Activated T-helper 2 cell treated with anti-CD3 and anti-CD28 coated beads, Interferon-gamma antibody, Interleukin-2, Interleukin-4, amounts not matched to agents 10 μg/mL and 5 μg/mL and 100 μg/mL, durations not matched to agents 14 hours and 24 hours and 36 hours (primary cell): ENCODE measurements at places on chromosomes 6 and 20.

DNA sequence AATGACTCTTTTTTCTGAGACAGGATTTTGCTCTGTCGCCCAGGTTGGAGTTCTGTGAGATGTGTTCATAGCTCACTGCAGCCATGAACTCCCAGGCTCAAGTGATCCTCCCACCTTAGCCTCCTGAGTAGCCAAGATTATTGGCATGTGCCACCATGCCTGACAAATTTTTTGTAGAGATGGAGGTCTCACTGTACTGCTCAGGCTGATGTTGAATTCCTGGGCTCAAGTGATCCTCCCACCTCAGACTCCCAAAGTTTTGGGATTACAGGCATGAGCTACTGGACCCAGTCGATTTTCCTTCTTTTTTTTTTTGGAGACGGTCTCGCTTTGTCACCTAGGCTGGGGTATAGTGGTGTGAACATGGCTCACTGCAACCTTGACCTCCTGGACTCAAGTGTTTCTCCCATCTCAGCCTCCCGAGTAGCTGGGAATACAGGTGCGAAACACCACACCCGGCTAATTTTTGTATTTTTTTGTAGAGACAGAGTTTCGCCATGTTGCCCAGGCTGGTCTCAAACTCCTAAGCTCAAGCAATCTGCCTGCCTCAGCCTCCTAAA, 24.3 kb downstream of the BCL2L1 start:
- H3K36me3 ChIP-seq, result peaks cover 82% of the 10 kb centered on the region
- H3K27ac ChIP-seq, result peak overlapping the region; percentile 81
- peaks cover 61% of the 10 kb centered on the region for H3K4me1 ChIP-seq
- peak overlapping the region; percentile 1 for H3K4me3 ChIP-seq
- H3K27me3 ChIP-seq, result no peaks in the 10 kb centered on the region
- no peak for DNase-seq

DNA sequence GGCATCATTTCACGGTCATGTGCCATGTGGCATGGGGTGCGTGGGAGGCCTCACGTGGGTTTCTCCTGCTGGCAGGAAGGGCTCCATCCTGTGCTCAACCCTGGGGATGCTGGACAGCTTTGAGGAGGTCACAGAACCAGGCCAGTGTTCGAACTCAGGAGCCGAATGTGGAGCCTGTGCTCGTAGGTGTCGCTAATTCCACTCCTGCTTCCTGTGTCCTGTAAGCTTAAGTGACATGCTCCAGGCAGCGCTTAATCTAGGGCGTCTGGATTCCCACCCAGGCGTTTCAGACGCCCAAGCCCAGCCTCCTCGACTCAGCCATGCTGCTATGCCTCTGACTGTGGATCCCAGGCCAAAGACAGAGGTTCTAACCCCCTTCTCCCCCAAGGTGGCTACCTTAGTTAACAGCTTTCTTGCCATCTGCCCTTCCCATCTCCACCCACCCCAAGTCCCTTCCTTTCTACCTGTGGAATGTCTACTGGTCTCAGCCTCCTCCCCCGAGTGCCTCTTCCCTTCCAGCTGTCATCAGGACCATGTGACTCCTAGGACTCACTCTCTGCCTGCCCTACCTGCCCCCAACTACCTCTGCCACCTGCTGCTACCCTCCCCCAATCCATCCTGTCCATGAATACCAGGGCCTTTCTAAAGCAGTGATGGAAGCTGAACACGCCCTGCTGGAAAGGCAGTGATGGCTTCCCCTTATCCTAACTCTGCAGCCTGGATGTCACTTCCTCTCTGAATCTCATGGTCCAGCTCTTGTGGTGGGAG, 255.1 kb downstream of the CDH26 start:
- H3K4me1 ChIP-seq, result no peaks in the 10 kb centered on the region
- no peaks in the 10 kb centered on the region for H3K27me3 ChIP-seq
- H3K4me3 ChIP-seq, result no peak overlapping the region
- H3K36me3 ChIP-seq, result no peaks in the 10 kb centered on the region

DNA sequence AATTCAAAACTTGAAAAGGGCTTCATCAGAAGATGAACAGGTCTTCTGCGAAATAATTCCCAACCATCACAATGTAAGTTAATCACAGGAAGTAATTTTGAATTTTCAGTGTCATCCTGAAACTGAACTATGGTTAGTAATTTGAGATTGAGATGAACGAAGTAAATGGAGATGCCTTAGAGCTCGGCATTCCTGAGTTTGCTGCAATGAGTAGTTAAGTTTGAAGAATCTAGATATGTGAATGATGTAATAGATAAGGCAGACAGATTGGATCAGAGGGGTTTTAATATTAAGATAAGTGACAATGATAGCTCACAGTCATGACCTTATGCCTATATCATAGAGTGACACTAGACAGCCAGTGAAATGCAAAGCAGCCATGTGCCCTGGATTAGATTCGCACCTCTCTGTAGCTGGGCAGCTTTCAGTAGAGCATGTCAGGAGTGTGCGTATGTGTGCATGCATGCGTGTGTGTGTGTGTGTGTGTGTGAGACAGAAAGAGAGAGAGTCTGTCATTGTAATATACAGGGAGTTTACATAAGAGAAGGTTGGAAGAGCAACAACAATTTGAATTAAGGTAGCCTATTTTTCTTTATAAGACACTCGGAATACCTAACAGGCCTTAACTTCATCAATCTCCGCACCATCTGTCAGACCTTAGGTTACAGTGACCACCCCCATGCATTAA, 233.0 kb downstream of the GMPR start:
- H3K4me1 ChIP-seq, result peaks cover 68% of the 10 kb centered on the region
- no peak for DNase-seq
- peak overlapping the region; percentile 87 for H3K27ac ChIP-seq
- H3K27me3 ChIP-seq, result no peaks in the 10 kb centered on the region
- H3K36me3 ChIP-seq, result peaks cover 39% of the 10 kb centered on the region

DNA sequence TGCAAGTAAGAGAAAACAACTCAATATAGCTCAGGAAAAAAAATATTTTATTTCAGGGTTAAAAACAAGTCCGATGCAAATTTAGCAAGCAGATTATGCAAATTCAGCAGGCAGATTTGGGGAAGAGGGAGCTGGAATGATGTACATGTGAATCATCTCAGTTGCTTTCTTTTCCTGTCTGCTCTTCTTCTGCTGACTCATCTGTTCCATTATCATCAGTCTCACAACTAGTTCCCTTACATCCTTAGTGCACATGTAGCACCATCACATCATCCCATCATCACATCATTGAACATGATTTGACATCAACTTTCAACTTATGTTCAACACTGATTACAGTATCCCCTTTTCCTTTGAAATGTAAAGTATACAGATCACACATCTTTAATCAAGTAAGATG, 11.5 kb upstream of the DEFB113 start:
- H3K27ac ChIP-seq, result no peak overlapping the region
- no peaks in the 10 kb centered on the region for H3K27me3 ChIP-seq
- H3K36me3 ChIP-seq, result no peaks in the 10 kb centered on the region
- DNase-seq, result no peak
- no peak overlapping the region for H3K4me3 ChIP-seq
- H3K4me1 ChIP-seq, result peaks cover 19% of the 10 kb centered on the region

DNA sequence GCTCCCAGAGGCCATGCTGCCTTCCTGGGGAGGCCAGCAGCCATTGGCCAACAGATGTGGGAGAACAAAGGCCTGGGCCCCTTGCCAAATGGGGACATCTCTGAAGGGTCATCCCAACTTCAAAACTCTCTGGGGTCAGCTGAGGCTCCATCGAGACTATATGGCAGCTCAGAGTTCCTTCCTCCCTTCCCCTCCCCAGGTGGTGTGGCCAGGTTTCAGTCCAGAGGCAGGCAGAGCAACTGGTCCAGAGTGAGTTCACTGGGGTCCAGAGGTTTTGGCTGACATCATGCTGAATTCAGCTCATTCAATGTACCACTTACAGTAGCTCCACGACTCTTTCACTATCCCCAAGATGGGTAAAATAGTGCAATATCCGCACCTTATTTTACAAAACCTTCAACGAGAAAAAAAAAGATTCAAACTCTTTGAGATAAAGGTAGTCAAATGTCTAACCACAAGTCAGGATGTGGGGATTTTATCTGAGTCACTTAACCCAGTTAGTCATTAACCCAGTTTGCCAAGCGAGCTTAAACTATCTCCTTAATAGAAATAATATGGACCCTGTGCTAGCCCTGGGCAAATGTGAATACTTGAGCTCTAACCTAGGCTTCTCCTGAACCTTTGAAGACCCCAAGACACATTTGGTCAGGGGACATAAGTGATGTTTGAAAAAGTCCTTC, 108.4 kb upstream of the PLEKHG1 start:
- H3K4me3 ChIP-seq, result no peak overlapping the region
- H3K27me3 ChIP-seq, result peaks cover 18% of the 10 kb centered on the region
- H3K27ac ChIP-seq, result peak overlapping the region; percentile 23
- peaks cover 2% of the 10 kb centered on the region for H3K36me3 ChIP-seq
- H3K4me1 ChIP-seq, result peaks cover 14% of the 10 kb centered on the region

DNA sequence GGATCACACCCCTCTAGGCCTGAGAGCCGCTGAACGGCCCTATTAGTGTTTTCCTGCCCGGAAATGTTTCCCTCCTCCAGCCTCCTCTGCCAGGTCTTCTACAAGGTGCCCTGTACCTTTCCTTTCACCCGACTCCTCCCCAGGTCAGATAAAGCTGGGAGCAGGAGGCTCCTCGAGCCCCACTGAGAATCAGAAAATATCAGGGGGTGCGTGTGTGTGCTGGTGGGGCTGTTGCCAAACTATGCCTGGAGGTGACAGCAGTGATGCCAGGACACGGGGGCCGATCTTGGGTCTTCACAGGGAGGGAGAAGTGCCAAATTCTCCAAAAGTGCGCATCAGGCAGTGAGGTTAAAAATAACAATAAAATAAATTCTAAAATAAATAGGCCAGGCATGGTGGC, 222.8 kb upstream of the RREB1 start:
- H3K27ac ChIP-seq, result no peak overlapping the region
- H3K4me3 ChIP-seq, result no peak overlapping the region
- H3K4me1 ChIP-seq, result no peaks in the 10 kb centered on the region
- DNase-seq, result no peak
- H3K27me3 ChIP-seq, result no peaks in the 10 kb centered on the region
- H3K36me3 ChIP-seq, result no peaks in the 10 kb centered on the region

DNA sequence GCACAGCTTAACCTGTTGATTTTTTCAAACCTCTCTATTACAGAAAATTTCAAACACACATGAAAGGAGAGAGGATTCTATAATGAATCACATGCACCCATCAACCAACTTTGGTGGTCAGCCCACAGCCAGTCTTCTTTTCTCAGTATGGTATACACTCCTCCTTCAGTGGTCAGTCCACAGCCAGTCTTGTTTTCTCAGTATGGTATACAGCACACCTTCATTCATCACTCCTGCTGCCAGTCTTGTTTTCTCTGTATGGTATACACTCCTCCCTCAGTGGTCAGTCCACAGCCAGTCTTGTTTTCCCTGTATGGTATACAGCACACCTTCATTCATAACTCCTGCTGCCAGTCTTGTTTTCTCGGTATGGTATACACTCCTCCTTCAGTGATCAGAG, 67.8 kb downstream of the SYNDIG1 start:
- no peak overlapping the region for H3K4me3 ChIP-seq
- H3K27me3 ChIP-seq, result peaks cover 1% of the 10 kb centered on the region
- H3K36me3 ChIP-seq, result no peaks in the 10 kb centered on the region
- no peaks in the 10 kb centered on the region for H3K4me1 ChIP-seq
- no peak for DNase-seq

DNA sequence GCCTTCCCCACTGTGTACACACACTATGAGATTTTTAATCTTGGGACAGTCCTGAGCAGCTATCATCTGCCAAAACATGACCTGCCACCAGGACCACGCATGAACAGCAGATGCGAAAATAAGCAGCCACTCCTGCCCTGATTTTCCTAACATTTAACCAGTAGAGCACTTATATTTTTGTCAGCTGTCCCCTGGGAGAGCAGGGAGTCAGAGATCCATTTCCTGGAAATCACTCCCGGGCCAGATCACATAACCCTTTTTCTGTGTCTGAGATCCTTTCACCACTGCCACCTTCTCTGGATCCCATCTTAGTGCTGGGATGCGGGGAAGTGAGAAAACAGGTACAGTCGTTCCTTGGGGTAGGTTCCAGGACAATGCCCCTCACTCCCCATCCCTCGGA, 5.7 kb downstream of the SDCBP2 start:
- H3K36me3 ChIP-seq, result peaks cover 11% of the 10 kb centered on the region
- peaks cover 24% of the 10 kb centered on the region for H3K4me1 ChIP-seq
- no peak overlapping the region for H3K4me3 ChIP-seq
- peak overlapping the region; percentile 54 for H3K27ac ChIP-seq

- no peaks in the 10 kb centered on the region for H3K4me1 ChIP-seq
- no peak for DNase-seq
- no peak overlapping the region for H3K27ac ChIP-seq
- peaks cover 1% of the 10 kb centered on the region for H3K27me3 ChIP-seq
- no peaks in the 10 kb centered on the region for H3K36me3 ChIP-seq
Measured at GRCh38 chr6:148648754-148649453, 97.9 kb upstream of the UST start.

DNA sequence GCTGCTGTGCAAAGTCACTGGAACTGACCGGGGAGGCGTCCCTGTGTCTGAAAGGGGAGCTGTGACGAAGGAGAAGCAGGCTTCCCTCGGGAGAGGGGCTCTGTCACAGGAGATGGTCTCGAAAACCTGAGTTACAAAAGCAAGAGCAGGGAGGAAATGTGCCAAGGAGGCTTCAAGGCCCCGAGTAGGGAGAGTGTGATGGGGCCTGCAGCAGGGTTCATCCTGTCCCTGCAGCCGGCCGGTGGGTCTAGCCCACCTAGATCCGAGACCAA, 16.7 kb downstream of the DYNLT1 start:
- H3K4me3 ChIP-seq, result no peak overlapping the region
- H3K36me3 ChIP-seq, result peaks cover 76% of the 10 kb centered on the region
- DNase-seq, result no peak
- peak overlapping the region; percentile 5 for H3K27ac ChIP-seq

- H3K27me3 ChIP-seq, result no peaks in the 10 kb centered on the region
- no peaks in the 10 kb centered on the region for H3K36me3 ChIP-seq
- H3K27ac ChIP-seq, result no peak overlapping the region
- no peak for DNase-seq
- H3K4me3 ChIP-seq, result no peak overlapping the region
Measured at GRCh38 chr6:35036059-35036827, 104.9 kb downstream of the TCP11 start.

DNA sequence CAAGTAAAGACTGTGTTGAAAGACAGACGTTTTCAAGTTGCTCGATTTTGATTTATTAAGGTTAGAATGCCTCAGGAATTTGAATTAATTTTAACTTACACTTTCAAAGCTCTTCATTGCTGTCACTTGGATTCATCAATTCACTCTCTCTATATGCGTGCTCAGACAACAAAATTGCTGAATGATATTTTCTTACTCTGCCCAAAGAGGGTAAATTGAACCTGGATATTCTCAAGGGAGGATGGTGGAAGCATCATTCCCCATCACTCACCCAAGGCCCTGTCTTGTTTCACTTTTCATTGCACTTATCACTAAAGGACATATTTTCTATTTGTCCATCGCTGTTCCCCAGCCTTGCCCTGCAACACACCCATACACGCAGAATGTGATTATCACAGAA, 102.3 kb downstream of the PDE7B start:
- H3K27me3 ChIP-seq, result no peaks in the 10 kb centered on the region
- no peak overlapping the region for H3K27ac ChIP-seq
- H3K4me1 ChIP-seq, result peaks cover 5% of the 10 kb centered on the region
- no peak overlapping the region for H3K4me3 ChIP-seq
- DNase-seq, result no peak

- no peak for DNase-seq
- H3K4me3 ChIP-seq, result no peak overlapping the region
- H3K27me3 ChIP-seq, result peaks cover 31% of the 10 kb centered on the region
- no peaks in the 10 kb centered on the region for H3K36me3 ChIP-seq
- H3K4me1 ChIP-seq, result no peaks in the 10 kb centered on the region
- no peak overlapping the region for H3K27ac ChIP-seq
Measured at GRCh38 chr6:1592852-1593251, 16.9 kb upstream of the FOXC1 start.

- no peaks in the 10 kb centered on the region for H3K27me3 ChIP-seq
- no peaks in the 10 kb centered on the region for H3K4me1 ChIP-seq
- DNase-seq, result no peak
- peaks cover 32% of the 10 kb centered on the region for H3K36me3 ChIP-seq
- H3K27ac ChIP-seq, result no peak overlapping the region
- no peak overlapping the region for H3K4me3 ChIP-seq
Measured at GRCh38 chr6:88899569-88900316, 63.7 kb downstream of the RNGTT start.
